ENCODE measurements at places on chromosomes 2 and 18.

DNA sequence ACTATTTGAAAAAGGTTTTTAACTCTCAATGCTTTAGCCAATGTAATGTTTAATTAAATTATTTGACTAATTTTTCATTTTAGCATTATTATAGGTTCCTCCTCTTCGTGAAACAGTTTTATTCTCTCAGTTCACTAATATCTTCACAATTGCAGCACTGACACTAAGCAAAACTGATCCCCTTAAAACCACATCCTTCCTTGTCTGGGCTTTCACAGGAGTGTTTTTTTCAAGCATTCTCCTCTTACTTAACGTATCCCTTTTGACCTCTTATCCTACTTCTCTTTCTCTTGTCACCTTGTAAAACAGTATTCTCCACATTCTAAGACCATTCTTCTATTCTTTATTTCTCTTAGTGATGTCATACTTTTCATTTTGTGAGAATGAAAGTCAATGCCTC, 112.8 kb downstream of the DSC3 start:
- DNase-seq: no peak

GRCh38 chr2:74269667-74270066, 71.3 kb downstream of the MTHFD2 start:
- DNase-seq: no peak

GRCh38 chr18:12254136-12254819, at the start of gene CIDEA:
Gene CIDEA, plus strand, starts transcription at chr18:12254361. Its CDS starts 23 bp downstream, at chr18:12254384.
- no peak for DNase-seq

DNA sequence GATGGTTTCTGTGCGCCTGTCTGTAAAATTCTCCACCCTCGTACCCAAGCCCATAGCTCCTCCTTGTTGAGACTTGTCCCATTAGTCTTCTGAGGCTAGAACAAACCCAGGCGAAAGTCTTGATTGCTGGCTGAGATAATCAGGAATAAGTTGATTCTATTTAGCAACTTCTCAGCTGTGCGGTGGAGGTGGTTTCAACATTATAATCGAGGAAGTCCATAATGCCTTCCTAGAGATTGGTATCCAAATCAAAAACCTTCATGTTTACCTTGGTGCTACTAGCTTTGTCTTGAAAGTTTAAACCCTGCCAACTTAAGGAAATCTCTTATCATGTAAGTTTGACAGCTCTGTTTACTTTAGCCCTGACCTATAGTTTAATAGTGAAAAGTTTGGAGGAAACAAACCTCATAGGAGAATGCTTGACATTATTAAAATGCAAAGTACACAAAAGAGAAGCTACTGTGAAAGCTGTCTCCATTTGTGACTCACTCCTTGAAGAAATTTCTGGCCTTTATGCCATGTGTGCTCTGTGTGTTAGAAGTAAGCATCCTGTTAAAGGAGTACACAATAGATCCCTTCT, 36.6 kb upstream of the DSC1 start:
- DNase-seq: no peak

DNA sequence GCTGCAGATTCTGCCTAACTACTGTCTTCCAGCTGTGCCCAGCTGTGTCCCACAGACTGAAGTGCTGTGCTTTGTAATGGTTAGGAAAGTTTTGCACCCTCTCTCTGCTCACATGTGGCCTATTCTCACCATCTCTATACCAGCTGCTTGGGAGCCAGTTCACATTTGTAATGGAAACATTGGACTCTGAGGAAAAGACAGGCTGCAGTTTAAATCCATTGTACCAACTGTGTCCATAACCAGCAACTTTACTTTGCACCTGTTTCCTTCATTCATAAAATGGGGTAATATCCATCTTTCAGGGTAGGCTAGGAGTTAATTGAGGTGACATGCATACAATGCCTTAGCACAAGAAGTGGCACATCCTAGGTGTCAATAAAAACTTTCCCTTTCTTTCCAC, 344.0 kb downstream of the TNS1 start:
- DNase-seq: no peak

DNA sequence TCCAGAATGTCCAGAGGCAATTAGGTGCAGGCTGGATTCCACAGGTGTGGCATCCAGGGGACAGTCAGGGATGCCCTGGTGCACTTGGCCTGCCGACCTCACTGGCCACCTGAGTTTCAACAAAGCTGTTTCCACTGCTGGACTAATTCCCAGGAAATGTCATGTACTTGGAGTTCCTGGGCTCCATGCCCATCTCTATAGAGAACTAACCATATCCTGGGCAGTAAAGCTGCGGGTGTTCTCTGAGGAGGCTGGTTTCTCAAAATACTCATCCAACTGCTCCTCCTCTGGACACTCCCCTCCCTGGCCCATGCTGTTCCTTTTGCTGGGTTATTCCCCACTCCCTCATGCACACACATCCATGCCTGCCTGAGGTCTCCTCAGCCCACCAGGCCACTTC, 161.9 kb upstream of the SKOR2 start:
- no peak for DNase-seq

DNA sequence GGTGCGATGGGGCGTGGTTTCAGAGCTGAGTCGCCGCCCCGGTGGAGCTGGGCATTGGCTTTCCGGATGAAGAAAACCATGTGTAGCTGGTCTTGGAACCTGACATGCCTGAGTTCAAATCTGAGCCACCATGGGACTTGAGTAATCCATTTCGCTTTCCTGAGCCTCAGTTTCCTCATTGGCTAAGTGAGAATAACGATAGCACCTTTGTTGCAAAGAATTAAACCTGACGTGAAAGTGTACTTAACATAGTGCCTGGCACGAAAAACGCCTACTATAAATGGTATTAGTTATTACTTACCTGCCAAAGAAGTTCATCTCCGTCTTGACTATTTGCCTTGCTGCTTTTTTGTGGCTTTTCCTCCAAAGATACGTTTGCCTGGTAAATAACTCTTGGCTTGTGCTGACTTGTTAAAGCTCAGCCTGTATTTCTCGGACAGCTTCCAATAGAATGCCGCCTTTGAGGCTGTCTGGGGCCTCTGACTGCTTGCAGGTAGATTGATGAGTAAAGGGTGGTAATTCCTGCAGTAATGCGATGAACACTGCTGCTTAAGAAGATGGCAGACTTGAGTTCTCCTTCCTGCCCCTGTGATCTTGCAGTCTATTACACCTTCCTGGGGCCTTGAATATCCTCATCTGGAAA, 1.3 kb downstream of the CDCA7 start:
- no peak for DNase-seq

- DNase-seq: no peak
Observed at GRCh38 chr2:209719034-209719433, 52.6 kb upstream of the UNC80 start.

GRCh38 chr2:236507393-236508085, 62.1 kb upstream of the ACKR3 start:
- DNase-seq: no peak

DNA sequence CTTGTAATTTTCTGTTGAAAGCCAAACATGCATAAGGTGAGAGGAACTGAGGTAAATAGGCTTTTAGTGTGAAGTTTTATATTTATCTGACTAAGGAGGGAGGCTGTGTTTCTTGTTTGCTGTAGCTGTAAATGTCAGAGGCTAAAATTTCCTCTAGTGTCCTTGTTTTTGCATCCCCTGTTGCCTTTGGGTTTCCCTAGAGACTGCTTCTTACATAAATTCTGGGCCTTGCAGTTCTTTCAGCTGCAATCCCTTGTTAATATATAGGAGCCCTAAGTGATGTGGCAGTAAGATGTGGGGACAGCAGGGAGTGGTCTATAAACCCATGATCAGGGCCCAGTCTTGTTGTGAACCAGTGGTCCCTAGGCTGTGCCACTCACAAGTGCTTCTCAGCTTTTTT, 7.5 kb upstream of the IMP4 start:
- DNase-seq: no peak

- no peak for DNase-seq
Observed at GRCh38 chr2:81077396-81077795, 772.8 kb upstream of the LRRTM1 start.

DNA sequence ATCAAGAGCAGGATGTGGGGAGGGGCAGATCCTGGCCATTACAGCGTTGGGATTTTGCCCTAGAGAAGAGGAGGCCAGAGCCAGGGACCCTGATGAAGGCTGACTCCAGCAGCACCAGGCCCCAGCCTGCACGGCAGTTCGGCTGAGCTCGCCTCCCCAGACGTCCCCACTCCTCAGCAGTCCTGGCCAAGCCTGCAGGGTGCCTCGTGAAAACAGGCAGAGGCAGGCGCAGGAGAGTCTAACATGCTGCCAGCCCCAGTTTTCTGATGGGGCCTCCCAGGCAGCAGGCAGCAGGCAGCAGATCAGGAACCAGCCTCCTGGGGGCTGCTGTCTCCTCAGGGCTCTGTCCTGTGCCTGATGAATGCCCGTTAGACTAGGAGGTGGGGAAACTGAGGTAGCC, 19.7 kb upstream of the GLI2 start:
- DNase-seq: no peak

DNA sequence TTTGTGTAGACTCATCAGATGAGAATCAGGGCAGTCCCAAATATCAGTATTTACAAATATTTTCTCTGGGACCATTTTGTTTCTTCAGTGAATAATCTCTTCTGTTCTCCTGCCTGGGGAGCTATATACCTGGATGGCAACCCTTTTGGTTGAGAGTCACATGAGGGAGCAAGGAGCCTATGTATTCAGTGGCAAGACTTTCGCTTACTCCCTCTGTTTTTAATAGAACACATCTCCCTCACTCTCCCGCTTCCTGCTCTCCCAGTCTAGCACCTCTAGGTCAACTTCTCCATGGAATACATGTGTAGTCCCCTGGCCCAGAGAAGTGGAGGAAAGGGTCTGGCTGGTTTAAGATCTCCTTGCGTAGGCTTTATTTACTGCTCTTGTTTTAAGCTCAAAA, 600.3 kb downstream of the CCDC85A start:
- no peak for DNase-seq

DNA sequence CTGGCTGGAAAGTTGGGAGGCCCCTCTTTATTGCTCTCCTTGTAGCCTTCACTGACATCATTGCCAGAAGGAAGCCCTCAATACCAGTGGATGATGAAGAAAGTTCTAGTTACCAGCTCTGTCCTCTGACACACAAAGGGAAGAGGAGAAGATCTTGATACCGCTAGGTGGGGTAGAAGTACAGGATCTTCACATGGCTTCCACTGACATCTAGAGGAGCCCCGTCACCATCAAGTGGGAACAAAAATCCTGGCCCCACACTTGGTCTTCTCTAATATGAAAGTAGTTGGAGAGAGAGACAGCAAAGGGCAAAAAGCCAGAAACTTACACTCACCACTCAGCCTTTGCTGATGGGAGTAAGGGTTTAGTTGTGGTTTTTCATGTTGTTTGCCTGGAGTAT, 12.4 kb downstream of the XIRP2 start:
- DNase-seq: no peak

DNA sequence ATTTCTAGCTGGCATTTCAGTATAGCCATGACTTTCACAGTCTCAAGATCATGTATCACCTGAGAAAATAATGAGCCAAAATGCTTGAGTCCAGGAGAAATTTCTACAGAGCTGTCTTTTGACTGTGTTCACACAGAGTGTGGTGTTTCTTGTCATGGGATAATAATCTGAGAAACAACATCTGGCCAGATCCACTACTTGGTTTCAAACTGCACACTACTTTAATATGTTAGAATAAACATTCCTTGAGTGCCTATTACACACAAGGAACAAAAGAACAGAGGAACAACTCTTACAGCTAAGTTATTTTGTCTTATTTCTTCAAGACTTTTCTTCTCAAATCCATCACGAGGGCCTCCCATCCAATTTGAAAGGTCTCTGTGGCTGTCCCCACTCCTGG, 108.3 kb downstream of the SS18 start:
- no peak for DNase-seq

- DNase-seq: no peak
Observed at GRCh38 chr2:65901756-65902155, 469.4 kb upstream of the SPRED2 start.

DNA sequence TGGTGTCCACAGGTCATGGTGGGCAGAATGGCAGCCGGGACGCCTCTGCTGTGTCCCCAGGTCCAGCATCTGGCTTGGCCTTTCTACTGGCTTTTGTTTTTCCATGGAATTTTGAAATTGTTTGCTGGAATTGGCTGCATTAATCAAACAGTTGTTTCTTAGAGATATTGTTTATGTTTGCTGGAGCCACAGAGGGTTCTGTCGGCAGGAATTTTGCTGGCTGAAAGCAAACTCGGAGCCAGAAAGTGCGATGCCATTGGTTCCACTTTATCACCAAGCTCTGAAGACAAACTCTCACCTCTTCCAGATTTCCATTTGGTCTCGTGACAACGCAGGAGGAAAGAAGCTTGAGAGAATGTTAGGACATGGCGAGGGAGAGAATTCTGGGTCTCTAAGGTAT, 199.2 kb upstream of the COPS8 start:
- no peak for DNase-seq

- no peak for DNase-seq
Observed at GRCh38 chr2:105777506-105778055, 32.9 kb downstream of the NCK2 start.

GRCh38 chr2:188353282-188353681, 61.6 kb downstream of the GULP1 start:
- no peak for DNase-seq

GRCh38 chr2:202114795-202115194, 41.7 kb downstream of the KIAA2012 start:
- no peak for DNase-seq

DNA sequence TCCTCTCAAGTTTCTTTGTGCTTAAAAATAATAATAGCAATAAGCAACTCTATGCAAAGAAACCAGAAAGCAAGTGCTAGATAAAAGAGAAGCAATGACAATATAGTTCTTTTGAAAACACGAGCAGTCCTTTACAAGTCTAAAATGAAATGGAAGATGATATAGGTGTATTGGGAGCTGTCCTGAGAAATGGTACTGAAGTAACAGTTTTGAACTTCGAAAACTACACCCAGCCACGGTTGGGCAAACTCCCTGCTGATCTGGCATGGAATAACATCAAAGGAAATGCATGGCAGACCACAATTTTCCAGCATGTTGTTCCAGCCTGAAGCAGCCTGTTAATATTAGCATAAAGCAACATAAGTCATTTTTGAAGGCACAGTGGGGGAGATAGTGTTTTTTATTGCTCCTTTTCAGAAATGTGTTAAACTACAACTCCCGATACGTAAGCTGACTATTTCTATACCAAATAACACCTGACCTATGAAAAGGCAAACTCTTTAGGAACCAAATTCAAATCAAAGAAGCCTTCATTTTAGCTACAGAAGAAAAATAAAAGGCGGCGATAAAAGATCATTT, 596.1 kb upstream of the KLHL29 start:
- DNase-seq: no peak

GRCh38 chr18:2201036-2201600, 370.2 kb downstream of the METTL4 start:
- no peak for DNase-seq

DNA sequence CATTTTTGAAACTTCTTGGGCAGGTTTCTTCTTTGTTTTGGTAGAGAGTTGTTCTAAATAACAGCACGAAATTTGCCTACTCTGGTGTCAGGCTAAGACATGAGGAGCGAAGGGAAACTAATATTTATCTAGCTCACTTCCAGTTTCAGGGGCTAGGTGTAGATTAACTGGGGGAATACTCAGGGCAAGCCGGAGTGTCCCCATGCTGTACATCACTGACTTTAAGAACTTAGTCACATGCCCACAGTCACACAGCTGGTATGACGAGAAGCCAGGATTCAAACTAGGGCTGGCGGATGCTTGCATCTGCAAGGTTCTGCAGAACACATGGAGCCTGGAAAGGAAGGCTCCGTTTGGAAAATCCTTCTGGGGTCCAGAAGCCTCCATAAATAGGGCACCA, 133.3 kb downstream of the ALPK2 start:
- DNase-seq: no peak
